ENCODE measurements at places on chromosomes 5 and 9.

GRCh38 chr5:137190441-137190840, 308.7 kb downstream of the SPOCK1 start:
- DNase-seq, result no peak

GRCh38 chr5:180209137-180209581, at the start of gene RASGEF1C:
RASGEF1C (minus strand) TSS chr5:180209211; CDS start chr5:180138052, 71,159 bp downstream.
- DNase-seq, result peak; percentile 57

DNA sequence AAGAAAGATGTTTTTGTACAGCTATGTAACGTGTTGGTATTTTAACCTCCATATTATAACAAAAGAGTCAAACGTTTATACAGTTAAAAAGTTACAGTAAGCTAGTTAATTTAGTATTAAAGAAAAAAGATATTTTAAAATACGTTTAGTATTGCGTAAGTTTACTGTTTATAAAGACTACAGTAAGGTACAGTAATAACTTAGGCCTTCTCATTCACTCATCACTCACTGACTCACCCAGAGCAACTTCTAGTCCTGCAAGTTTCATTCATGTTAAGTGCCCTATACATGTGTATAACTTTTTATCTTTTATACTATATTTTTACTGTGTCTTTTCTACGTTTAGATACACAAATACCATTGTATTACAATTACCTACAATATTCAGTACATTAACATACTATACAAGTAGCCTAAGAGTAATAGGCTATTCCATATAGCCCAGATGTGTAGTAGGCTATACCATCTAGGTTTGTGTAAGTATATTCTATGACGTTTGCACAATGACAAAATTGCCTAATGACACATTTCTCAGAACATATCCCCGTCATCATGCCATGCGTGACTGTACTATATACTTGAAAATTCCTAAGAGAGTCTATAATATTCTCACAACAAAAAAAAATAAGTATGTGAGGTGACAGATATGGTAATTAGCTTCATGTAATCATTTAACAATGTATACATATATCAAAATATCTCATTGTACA, 33.8 kb downstream of the ERP44 start:
- DNase-seq, result peak; percentile 88

DNA sequence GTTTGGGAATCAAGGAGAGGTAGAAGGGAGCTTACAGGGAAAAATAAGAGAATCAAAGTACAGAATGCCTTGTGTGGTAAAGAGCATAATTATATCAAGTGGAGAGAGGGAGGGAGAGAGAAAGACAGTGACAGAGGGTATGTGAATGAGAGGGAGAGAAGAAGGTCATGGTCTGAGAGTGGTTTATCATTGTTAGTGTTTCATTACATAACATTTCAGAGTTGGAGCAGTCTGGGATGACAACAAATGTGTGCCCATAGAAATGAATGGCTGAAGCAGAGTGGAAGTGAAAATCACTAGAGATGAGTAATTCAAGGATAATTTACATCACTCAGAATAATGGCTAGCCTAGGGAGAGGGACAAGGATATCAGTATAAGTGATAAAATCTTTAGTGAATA, 799.2 kb downstream of the TLE1 start:
- no peak for DNase-seq

DNA sequence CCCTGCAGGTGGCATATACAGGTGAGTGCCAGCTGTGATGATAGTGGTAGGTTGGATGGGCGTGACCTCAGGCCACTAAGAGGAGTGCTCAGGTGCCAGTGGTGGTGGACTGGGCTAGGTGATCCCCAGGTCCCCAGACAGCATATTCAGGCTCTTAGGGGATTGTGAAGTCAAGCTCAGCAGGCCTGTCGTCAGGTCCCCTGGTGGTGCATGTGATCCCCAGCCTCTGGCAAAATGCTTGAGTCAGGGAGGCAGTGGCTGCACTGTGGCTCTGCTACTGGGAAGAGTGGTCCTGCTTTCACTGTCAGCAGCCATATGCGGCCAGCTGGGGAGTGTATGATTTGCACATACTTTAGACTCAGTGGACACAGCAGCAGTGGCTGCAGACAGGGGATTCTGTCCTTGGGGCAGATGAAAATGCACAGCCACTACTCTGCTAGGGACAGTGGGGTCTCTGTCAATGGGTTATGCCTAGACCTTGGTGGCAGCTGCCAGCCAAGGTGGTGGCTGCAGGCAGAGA, 31.6 kb upstream of the CTSL start:
- DNase-seq, result no peak

DNA sequence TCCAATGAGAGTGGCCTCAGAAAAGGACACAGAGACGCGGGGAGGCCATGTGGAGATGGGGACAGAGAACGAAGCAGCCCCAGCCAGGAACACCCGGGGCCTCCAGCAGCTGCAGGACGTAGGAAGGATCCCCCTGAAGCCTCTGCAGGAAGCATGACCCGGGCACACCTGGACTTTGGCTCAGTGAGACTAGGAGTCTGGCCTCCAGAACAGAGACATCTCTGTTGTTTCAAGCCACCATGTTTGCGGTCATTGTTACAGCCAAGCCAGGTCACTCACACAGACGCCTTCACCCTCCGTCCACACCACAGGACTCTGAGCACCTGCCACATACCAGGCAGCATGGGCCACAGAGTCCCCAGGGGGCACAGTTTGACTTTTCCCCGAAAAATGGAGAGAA, 63.6 kb upstream of the SARDH start:
- no peak for DNase-seq

GRCh38 chr5:93572608-93573353, 8.2 kb downstream of the NR2F1-AS1 start:
- peak; percentile 60 for DNase-seq

GRCh38 chr5:171688696-171689495, 96.7 kb upstream of the SMIM23 start:
- DNase-seq, result no peak

DNA sequence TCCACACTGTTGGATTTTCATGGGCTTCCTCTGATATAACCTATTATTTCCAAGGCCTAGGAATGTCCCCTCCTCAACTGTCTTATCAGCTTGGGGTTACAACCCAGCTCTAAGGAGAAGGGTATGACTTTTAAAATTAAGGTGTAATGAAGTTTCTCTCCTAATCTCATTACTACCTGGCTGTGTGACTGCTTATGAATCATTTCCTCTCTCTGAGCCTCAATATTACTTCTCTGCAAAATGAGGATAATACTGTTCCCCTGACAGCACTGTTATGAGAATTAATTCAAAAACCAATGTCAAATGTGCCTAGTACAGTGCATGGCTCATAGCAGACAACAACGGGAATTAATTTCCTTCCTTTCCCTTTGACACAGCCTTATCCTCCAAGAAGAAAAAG, 118.9 kb downstream of the NR6A1 start:
- DNase-seq, result no peak

DNA sequence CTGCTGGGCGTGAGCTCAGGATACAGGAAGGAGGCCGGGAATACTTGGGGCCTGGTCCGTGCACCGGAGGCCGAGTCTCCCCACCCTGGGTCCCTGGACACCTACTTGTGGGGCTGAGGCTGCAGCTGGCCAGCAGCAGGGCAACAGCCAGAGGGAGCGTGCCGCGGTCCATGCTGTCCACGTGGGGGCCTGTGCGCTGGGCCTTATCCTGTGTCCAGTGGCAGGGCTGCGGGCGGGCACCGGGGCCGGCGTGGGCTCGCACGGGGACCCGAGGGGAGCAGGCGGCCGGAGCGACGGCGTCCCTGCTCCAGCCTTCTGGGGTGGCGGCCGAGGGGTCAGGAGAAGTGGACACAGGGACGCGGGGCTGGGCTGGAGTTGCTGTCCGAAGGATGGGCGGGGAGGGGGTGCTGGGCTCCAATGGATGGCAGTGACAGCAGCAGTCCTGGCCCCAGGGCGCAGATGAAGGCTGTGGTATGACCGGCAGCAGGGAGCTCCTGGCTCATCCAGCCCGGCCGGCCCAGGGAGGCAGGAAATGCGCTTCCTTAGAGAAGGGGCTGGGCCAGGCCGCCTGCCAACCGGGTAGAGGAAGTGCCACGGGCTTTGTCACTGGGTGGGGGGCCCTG, at the start of gene ENG:
TSS of gene ENG (minus strand) at position 475 of the 623 bp plus-strand sequence. CDS start at position 172, 303 bp downstream.
- DNase-seq, result peak; percentile 83

DNA sequence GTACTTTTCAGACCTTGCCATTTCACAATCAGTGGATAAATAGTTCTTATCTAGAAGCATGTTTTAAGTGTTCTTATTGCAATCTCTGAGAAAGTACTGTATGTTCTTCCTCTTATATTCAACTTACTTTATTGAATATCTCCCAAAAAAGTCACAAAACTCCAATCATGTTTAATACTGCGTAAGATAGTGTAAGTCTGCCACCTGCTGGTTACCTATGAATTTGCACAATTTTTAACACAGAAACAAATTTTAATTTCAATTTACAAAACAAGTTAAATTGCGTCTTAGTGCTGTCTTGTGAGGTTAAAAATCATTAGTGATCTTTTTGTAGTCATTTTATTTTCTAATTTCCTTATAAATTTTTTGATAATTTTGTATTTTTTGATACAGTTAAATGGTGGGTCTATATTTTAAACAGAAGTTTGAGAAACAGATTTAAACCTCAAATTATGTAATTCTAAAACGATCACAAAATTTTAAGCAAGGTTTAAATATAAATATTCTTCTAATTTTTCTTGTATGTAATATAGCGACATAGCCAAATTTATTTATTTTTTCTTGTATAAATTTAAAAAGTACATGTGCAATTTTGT, 115.8 kb downstream of the EMB start:
- peak; percentile 63 for DNase-seq

- DNase-seq, result peak; percentile 4
Measured at GRCh38 chr5:21236971-21237427, 1249.0 kb upstream of the CDH18 start.

DNA sequence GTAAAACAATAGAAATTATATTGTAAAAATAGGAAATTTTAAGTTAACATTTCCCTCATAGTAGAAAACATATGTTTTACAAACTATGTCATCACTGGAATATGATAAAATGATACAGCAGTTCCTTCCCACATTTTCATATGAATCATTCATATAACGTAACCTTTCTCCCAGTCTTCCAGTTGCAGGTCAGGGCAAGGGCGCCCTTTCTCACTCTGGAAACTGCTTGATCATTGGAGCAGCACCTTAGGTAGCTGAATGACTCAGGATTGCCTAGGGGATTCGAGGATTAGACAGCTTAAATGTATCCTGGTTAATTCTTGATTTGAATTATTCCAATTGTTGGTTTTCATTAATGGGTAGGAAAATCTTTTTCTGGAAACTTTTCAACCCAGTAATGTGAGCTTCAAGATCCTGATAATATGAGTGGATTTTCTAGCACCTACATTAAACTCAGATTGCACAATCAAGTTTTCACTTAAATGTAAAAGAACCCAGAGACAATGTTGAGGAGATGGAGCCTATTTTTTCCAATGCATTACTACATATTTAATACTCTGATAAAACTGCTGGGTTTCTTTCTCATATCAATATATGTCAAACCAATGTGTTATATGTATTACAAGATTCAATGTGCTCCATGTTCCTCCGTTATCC, 32.6 kb upstream of the ANXA1 start:
- DNase-seq, result peak; percentile 77

GRCh38 chr5:83342465-83342864, 129.1 kb upstream of the VCAN start:
- no peak for DNase-seq

GRCh38 chr9:114154600-114155102, 686 bp upstream of the COL27A1 start:
- DNase-seq, result no peak

DNA sequence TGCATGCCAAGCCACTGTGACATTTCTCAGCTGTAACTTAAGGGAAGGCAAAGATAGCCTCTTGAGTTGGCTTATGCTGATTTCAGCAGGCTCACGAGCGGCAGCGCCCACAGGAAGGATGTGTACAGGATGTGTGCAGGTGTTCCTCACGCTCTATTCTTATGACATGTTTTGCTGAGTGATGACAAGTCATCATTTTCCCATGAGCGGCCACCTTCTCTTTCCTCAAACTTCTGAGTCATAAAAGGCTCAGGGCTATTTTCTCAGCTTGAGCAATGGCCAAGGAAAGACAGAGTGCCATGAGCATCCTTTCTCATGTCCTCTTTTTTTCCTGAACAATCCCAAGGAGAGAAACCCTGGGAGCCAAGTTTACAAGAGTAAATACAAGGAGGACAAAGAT, 365.9 kb downstream of the PLK2 start:
- peak; percentile 29 for DNase-seq

- DNase-seq, result no peak
Measured at GRCh38 chr9:82588301-82589180, 474.4 kb downstream of the RASEF start.

GRCh38 chr5:38424148-38425060, 132.0 kb downstream of the LIFR start:
- DNase-seq, result no peak

GRCh38 chr5:175021841-175022625, 297.7 kb downstream of the MSX2 start:
- no peak for DNase-seq

GRCh38 chr5:142499591-142500226, 174.9 kb upstream of the SPRY4 start:
- DNase-seq, result no peak

- DNase-seq, result peak; percentile 56
Measured at GRCh38 chr5:139392678-139393496, 2.0 kb downstream of the PROB1 start.

GRCh38 chr5:162939991-162940390, 497.4 kb upstream of the CCNG1 start:
- no peak for DNase-seq

DNA sequence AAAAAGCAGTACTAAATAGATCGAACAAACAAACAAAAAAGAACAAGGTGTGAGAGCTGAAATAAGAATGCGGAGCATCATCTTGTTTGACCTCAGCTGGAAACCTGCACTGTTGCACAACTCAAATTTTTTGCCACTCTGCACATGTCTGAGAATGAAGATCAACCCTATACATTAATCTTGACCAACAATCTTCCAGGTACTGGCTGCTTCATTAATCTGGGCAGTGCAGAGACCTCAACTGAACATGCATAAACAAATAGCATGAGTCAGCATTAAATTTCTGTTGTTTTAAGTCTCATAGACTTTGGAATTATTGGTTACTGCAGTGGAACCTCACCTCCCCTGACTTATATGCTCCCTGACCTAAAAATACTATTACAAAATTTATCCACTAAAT, 114.6 kb upstream of the FTMT start:
- DNase-seq, result no peak

- no peak for DNase-seq
Measured at GRCh38 chr9:1871626-1872419, 143.3 kb upstream of the SMARCA2 start.

Data from cardiac fibroblast (primary cell).